ENCODE measurements at places on chromosomes 6 and 20.

DNA sequence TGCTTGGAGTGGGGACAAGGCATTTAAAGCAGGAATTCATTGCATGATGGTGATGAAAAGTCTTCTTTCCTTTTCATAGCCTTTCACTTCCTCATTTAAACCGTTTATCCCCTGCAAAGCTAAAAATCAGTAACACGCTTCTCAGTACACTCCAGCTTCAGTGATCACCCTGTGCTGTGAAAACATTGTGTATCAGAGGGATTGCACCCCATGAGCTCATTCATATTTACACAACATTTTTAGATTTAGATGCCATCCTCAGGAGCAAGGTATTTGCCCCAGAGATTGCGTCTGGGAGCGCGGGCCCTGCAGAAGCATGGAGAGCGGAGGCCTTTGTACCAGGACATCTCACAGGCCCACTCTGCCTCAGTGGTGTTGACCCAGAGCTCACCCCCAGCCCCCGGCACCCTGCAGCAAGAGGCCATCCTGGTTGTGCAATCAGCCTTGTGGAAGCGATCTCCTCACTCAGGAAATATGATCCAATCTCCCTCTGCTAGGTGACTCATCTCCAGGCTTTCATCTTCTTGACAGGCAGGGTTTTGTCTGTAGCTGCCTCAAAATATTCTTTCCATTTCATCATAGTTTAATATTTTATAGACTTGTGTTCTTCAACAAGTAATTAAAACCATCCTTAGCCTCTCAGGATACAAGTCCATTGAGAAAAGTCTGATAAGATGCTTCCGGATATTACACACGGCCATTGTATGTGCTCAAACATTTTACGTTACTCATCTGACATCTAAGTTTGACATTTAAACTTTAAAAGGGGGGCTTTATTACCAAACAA is 38.9 kb upstream of the THBS2 start:
- no peak for DNase-seq

- DNase-seq = no peak
These were observed 59.7 kb downstream of the TCP11 start for GRCh38 chr6:35081426-35081851.

DNA sequence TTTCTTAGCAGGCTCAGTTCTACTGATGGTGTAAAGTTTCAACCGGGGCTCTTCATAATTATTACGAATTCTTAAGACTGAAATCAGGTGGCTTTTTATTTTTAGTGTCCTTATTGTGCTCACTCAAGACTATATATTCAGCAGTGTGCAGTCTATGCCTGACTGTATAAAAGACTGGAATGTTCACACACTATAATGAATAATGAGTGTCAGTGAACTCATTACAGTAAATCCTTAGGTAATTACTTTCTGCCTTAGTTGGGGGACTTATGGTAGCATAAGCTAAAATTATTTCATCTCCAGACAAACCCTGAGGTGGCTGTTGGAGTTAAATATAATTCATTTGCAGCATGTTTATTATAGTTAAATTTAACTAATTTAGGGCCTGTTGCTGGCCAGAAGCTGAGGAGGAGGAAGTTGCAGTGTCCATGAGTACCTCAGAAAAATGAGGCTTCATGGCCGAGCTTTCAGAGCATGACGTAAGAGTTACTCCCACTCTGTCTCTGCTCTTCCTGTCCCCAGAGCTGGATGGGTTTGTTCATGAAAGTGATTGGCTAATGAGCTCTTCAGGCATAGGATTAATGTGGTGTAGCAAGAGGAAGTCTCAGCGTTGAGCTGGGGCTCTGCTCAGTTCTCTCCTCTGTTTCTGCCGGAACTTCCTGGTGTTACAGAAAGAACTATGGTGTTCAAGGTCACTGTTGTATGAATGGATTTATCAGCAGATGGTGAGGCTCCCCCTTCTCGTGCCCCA is 335.7 kb downstream of the NRN1 start:
- DNase-seq = no peak

DNA sequence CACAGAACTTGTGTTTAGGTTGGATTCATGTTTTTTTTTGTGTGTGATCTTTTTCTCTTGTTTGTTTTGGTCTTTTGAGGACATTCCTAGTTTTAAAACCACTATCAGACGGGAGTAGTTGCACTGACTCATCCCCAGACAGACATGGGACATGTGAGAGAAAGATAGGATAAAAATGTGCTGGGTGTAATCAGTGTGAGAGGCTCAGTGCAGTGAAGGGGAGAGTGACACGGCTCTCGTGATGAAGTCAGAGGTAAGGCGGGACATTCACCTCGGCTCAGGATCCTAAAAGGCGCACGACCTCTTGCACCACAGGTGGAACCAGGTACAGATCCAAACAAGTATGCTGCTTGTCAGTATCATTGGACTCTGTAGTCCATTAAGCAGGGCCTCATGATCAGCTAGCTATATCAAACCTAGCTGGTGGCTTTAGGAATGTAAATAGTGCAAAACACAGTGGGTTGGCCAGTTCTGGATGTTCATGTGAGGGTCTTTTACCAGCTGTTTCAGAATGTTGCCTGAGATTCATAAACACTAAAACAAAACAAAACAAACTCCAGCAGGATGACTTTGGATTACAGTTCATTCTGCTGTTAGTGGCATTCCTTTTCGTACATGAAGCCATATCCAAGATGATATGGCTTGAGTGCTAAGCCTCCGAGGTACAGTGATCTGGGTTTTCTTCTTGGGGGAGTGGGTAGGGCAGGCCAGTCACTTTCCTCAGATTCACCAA is 18.0 kb downstream of the FOXO3 start:
- DNase-seq = no peak

- DNase-seq = no peak
These were observed 19.5 kb downstream of the MCM8 start for GRCh38 chr20:5969940-5970339.

- no peak for DNase-seq
These were observed 802.9 kb downstream of the MAFB start for GRCh38 chr20:39885975-39886649.

GRCh38 chr6:166751051-166751595 is 124.1 kb upstream of the RPS6KA2 start:
- DNase-seq = no peak

DNA sequence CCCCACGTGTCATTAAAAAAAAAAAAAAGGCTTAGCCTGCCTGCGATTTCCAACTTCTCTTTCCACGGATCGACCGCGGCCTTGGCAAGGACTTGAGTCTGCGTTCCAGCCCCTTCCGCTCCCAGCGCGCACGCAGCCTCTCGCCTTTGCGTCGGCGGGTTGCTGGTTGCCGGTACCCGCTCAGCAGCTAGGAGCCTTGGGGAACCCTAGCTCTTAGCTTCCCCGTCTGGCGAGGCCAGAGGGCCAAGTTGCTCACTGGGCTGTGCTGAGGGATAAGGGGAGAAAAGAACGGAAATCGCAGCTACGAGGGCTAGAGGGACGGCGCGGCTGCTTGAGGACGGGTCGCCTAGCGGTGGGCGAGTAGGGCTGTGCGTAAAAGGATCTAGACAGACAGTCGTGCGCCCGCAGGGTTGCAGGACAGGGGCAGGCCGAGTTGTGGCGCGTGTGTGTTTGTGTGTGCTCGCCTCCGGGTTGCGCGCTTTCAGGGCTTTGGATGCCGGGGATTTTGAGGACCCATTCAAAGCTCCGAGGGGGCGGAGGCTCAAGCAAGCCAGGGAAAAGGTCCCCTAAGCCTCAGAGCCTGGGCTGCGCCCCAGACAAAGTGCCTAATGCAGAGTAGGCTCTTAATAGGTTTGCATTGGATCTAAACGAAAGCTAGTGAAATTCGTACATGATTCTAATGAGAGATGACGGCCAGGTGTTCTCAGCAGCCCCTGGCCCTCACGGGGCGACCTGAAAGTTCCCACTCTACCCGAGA is 40.5 kb upstream of the OSTM1 start:
- DNase-seq = peak; percentile 81

GRCh38 chr6:37273690-37274089 is 15.7 kb upstream of the TMEM217 start:
- DNase-seq = no peak
